Fibroblast of the aortic adventitia (primary cell): ENCODE measurements at places on chromosomes 11 and 22. TPM values are rescaled to one million over a fixed set of nuclear protein-coding genes. Genes with fewer than 3 reads are reported as not detected.

DNA sequence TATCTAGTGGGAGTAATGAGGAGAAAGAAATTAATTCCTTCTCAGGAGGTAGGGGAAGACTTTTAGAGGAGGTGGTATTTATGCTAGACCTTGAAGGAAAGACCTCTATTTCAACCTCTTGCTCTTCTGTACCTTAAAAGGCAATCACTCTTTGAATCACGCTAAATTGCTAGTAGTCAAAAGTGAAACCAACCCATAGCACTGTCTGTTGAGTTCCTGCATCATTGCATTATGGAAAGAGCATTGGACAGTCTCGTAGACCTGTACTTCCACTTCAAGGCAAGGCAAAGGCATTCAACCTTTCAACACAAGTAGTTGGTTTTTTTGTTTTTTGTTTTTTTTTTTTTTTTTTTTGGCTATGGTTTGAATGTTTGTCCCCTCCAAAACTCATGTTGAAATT is 770.4 kb downstream of the ETS1 start:
- DNase-seq = no peak

Gene CDC42BPG
- total RNA-seq = 0.08 and 0.09 TPM in 2 replicates

Gene NRGN
- total RNA-seq = 0.27 and 0.33 TPM in 2 replicates

- DNase-seq = no peak
These were observed 68.6 kb downstream of the MICAL2 start for GRCh38 chr11:12179019-12179418.

Gene SLC25A17
- total RNA-seq = 8.6 and 25.8 TPM in 2 replicates

- DNase-seq = peak; percentile 75
These were observed 198.2 kb downstream of the SWAP70 start for GRCh38 chr11:9861860-9862725.
